ENCODE measurements at places on chromosomes 11 and 22.

GRCh38 chr11:72084076-72084475 lies 3.4 kb downstream of the LRRC51 start:
- DNase-seq, result no peak

GRCh38 chr11:104946907-104947306 lies 21.5 kb downstream of the CASP4 start:
- DNase-seq, result peak; percentile 20

GRCh38 chr22:32236970-32237369 lies 18.2 kb downstream of the SLC5A4 start:
- DNase-seq, result no peak

DNA sequence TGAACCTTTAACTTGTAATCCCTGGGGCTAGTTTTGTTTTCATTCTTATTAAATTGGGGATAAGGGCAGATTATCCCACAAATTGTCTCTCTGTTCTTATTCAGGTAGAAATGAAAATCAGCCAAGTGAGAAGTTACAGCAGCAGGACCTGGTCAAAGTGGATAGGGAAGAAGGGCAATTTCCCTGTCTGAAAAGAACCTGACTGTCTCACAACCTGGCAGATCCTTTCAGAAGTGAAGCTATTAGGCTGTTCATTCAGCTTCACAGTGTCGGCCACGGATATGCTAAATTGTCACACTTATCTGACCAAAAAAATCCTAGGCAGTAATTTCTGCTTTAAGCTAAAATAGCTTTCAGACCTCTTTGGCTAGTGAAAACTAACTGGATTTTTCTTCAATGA lies 712.6 kb upstream of the ANO5 start:
- no peak for DNase-seq

DNA sequence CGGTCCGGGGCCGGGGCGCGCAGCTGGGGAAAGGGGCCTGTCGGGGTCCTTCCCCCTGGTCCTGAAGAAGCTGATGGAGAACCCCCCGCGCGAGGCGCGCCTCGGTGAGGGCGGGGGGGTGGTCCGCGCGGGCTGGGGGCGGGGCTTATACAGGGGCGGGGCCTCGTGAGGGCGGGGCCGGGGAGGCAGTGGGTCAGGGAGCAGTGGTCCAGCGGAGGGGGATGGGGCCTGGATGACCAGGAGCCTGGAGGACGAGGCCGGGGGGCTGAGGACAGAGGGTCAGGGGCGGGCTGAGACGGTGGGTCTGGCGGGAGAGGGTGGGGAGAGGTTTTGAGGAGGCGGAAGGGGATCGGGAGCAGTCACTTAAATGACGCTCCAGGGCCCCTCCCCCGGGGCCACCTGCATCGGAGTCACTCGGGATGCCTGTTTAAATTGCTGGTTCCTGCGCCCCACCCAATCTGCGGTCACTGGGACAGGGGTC lies 396 bp downstream of the TEF start:
- peak; percentile 90 for DNase-seq

DNA sequence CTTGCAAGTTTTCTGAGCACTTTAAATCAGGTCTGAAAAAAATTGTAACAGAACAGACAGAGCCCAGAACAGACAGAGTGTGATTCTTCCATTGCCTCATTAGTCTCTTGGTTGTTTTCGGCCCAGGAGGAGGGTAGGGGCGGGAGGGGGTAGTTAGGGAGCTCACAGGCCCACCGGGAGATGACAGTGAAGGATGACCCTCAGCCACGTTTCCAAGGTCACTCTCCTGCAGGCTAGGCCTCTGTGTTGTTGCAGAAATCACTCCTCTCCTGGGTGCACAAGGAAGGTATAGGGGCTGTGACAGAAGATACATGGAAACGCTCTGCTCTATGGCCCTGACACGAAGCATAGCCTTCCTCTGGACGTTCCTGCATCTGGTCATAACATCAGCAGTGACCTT lies 69.3 kb downstream of the ABTB2 start:
- DNase-seq, result no peak

DNA sequence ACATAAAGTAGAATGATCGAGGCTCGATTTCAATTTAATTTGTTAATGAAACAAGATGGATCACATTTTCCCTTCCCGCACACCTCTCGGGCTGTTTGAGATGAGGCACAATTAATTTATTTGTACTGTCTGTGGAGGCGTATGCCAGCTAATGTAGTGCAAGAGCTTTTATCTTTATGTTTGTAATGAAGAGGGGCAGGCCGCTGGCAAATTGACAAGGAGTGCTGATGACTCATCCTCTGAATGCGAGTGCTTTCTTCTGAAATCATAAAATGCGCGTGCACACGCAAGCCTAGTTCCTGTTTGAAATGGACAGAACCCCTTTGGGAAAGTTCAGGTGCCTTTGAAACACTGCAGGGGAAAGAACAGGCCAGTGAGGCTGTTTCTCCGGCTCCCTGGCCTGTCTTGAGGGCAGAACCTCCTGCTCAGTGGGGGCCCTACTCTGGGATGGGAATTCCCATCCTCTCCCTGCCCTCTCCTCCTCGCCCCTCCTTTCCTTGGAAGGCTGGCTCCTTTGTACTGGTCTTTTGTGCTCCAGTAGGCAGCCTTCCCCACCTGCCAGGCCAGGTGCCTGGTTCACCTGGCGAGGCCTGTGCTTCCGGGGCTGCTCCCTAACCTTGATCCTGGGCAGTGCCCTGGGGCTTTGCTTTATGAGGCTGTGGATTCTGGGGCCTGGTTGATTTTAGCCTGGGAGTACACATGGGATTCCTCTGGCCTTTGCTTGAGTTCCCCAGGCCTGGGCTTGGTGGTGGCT lies 50.3 kb downstream of the TEAD1 start:
- peak; percentile 53 for DNase-seq

DNA sequence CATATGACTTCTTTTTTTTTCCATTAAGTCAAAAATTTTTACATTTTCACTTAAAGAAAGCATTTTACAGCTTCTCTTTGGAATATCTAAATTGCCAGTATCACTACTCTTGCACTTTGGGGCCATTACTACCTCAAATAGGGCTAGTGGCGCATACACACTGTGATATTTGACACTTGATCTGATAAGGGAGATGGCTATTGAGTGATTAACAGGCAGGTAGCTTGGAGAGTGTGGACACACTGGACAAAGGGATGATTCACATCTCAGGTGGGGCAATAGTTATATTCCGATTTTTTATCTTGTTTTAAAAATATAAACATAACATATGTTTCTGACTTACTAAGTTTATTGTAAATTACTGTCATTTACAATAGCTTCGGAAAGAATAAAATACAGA lies 2219.9 kb downstream of the LRRC4C start:
- DNase-seq, result no peak

GRCh38 chr22:20506543-20507252 lies 712 bp upstream of the MED15 start:
- no peak for DNase-seq

DNA sequence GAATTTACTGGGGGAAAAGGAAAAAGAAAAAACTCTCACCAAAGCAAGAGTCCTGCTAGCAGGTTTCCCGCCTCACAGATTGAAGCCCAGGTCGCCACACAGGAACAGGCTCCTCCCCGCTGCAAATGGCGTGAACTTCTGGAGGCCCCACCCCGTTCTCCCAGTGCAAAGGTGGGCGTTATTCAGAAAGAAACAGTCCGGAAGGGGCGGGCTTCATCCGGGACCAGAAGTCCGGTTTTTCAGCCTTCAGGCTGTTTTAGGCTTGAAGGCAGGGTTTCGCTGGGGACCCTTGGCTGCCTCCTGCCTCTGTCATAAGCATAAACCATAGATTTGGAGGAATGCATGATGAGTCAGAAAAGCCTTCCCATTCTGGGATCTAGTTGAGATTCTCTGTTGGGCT lies 148.3 kb upstream of the POU2AF2 start:
- peak; percentile 55 for DNase-seq

GRCh38 chr22:24893341-24894070 lies 53.0 kb downstream of the LHFPL7 start:
- no peak for DNase-seq

GRCh38 chr11:120056301-120057027 lies 81.4 kb downstream of the TRIM29 start:
- DNase-seq, result no peak

- DNase-seq, result no peak
Measured at GRCh38 chr11:118263695-118264568, at the start of gene MPZL2. MPZL2 (minus strand) TSS chr11:118264297; CDS start chr11:118264153, 144 bp downstream.

- no peak for DNase-seq
Measured at GRCh38 chr11:65384301-65384889, 1.9 kb upstream of the SLC25A45 start.

DNA sequence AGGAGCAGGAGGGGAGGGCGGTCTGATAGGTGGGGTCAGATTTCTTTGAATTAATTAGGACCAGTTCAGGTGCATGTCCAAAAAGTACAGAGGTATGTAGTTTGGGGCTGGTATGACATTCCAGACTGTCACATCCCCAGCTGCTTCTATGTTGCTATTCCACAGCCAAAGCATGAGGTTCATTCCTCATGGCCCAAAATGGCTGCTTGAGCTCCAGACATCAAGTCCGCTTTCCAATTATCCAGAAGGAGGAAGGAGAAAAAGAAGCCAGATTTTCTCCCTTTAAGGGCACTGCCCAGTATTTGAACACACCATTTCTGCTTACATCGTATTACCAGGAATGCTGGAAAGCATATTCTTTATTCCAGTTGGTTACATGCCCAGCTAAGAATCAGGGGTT lies 58.0 kb upstream of the CD82 start:
- DNase-seq, result no peak

- no peak for DNase-seq
Measured at GRCh38 chr11:70212227-70212811, 9.2 kb downstream of the FADD start.

- DNase-seq, result no peak
Measured at GRCh38 chr11:115287266-115287665, 216.9 kb downstream of the CADM1 start.

DNA sequence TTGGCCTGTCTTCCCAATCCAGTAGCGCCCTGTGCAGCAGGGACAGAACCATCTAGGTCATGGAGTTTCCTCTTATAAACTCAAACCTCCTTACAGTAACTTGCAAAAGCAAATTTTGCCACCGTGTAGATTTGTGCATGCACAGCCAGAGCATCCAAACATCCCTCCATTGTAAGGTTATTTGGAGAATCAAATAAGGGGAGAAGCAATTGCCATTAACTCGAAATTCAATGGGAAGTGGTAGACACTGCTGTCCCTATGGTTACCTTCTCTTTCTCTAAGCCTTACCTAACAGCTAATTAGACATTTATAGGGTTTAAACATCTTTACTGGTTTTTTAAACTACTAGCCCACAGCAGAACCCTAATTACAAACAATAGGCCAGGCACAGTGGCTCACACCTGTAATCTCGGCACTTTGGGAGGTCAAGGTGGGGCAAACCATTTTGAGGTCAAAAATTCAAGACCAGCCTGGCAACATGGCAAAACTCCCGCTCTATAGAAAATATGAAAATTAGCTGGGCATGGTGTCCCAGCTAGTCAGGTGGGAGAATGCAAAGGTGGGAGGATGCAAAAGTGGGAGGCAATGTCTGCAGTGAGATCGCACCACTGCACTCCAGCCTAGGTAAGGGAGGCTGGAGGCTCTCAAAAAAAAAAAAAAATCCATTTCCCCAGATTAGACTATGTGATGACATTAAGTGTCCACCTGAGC lies 6.6 kb downstream of the HSPA8 start:
- DNase-seq, result no peak

- DNase-seq, result no peak
Measured at GRCh38 chr11:69076129-69076791, 27.5 kb downstream of the TPCN2 start.

DNA sequence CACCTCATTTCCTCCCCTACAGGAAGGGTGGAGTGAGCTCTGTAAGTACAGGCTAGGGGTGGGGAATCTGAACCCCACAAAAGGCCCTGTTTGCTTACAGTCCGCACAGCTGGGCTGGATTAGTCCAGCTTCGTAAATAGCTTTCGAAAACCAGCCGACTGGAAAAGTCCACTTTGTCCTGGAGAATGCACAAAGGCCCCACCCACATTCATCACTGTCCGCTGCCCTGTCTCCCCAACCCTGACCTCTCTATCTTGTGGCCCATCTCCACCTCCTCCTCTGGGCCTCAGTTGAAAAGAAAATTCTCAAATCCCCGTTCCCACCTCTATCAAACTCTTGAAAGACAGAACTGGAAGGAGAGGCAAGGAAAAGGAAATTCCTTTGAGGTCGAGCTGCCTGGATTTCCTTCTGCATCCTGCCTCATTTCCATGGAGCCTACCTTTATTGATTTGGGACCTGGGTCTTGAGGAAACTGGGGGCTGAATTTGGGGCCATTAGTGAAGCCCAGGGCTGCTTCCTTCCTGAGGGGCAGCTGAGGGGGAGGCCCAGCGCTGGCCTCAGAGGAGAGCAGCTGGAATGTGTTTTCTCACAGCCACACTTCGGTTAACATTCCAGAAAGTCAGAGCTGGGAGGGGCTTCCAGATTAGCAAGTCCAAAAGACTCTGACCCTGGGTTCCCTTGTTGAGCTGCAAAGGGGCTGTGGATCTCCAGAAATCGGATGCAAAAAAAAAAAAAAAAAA lies 147.6 kb downstream of the FBXO7 start:
- peak; percentile 86 for DNase-seq

GRCh38 chr22:28017558-28017820 lies 98.4 kb upstream of the PITPNB start:
- DNase-seq, result no peak

GRCh38 chr11:129302386-129303101 lies 73.1 kb upstream of the BARX2 start:
- DNase-seq, result no peak

- peak; percentile 60 for DNase-seq
Measured at GRCh38 chr11:86818462-86819192, 18.3 kb downstream of the PRSS23 start.

DNA sequence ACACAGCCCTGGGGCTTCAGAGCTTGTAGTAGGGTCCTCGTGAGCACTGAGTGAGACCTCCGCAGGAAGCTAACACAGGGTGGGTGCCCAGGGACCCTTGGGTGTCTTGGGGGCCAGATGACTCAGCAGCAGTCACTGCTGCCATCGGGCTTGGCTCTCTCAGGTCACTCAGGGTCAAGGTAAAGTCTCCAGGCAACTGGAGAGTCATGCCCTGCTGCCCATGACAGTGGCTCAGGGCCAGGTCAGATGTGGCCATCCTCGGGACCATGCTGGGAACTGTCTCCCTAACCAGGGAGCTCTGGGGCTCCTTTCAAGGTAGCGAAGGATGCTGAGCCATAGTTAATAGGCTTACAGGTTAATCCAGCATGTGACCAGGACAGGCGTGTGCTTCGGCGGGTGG lies 44.4 kb upstream of the SLC22A12 start:
- no peak for DNase-seq

DNA sequence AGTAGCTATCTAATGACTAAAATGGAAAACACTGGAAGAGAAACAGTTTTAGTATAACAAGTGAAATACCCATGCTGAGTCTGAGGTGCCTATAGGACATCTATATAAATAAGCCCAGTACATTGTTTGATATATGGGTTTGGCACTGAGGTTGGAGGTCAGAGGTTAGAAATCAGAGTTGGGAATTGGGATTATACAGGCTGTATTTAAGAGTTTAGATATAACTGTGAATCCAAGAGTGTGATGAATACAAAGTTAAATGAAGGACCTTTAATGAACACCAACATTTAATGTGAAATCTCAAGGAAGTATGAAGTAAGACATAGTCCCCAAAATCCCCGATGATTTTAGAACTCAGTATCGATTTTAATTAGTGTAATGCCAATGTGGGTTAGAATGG lies 3.1 kb upstream of the HBD start:
- DNase-seq, result no peak

All from AG08396 (cell line).